GM18507 (cell line): ENCODE measurements at places on chromosomes 13 and 19.

DNA sequence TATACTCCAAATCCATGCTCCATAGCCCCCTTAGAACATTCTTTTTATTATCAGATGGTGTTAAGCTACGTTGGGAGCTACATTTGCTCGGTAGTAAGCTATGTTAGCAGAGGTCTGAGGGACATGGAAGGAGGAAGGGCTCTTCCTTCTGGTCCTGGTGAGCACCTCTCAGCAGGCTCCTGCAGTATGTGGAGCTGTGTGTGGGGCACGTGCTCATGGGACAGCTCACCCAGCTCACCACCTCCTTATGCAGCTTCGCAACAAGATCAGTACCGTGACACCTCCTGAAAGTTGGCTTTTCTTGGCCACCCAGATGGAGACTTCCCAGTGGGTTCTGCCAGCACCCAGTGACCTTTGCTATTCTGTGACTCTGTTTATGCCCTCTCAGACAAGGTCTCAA lies 400.5 kb upstream of the SLC10A2 start:
- DNase-seq = no peak

GRCh38 chr19:10766671-10767201 lies 48.9 kb downstream of the DNM2 start:
- no peak for DNase-seq

DNA sequence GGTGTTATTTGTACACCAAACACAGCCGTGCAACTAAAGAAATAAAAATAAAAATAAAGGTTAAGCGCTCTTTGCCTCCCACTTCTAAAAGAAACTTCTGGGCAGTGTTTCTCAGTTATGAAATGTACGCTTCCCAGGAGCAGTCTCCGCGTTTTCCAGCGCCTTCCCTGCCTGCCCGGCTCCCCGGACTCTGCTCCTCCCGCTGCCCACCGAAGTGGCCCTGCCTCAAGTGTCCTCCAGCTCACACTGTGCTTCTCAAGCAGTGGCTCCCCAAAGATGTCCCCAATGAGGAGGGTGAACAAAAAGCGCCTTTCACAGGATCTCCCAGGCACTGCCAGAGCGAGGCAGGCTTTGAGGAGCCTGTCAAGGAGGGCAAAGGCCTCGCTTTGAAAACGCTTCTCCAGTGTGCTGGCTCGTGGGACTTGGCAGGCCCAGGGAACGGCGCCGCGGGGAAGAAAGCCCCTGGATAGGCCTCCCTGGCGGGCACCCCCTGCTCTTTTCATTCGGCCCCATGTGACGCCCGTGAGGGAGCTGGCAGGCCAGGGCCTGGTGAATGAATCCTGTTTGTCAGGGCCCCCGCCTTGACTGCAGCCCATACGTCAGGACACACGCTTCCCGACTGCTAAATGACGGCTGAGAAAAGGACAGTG lies 187.1 kb downstream of the FOXO1 start:
- no peak for DNase-seq

DNA sequence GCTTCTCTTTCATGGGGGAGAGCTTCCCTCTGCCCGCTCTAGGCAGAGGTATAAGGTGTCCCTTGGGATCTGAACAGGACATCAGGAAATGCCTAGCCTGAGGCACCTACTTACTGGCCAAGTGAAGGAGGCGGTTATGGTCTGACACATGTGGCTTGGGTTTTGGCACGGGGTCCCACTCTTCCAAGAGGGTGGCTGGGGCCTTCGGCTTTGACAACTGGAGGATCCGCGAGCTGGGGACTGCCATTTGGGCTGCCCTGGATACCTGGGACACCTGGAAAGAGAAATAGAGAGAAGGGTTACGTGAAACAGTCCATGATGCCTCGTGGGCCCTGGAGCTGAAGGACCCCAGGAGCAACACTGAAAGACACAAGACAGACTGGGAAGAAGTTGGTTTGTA lies 22.4 kb upstream of the MIER2 start:
- DNase-seq = no peak

- no peak for DNase-seq
Measured at GRCh38 chr19:46659151-46660007, 1.6 kb downstream of the DACT3 start.

DNA sequence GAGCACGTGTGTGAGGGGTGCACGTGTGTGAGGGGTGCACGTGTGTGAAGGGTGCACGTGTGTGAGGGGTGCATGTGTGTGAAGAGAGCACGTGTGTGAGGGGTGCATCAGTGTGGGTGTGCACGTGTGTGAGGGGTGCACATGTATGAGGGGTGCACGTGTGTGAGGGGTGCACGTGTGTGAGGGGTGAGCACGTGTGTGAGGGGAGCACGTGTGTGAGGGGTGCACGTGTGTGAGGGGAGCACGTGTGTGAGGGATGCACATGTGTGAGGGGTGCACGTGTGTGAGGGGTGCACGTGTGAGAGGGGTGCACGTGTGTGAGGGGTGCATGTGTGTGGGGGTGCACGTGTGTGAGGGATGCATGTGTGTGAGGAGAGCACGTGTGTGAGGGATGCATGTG lies 15.7 kb downstream of the RASA3 start:
- no peak for DNase-seq

DNA sequence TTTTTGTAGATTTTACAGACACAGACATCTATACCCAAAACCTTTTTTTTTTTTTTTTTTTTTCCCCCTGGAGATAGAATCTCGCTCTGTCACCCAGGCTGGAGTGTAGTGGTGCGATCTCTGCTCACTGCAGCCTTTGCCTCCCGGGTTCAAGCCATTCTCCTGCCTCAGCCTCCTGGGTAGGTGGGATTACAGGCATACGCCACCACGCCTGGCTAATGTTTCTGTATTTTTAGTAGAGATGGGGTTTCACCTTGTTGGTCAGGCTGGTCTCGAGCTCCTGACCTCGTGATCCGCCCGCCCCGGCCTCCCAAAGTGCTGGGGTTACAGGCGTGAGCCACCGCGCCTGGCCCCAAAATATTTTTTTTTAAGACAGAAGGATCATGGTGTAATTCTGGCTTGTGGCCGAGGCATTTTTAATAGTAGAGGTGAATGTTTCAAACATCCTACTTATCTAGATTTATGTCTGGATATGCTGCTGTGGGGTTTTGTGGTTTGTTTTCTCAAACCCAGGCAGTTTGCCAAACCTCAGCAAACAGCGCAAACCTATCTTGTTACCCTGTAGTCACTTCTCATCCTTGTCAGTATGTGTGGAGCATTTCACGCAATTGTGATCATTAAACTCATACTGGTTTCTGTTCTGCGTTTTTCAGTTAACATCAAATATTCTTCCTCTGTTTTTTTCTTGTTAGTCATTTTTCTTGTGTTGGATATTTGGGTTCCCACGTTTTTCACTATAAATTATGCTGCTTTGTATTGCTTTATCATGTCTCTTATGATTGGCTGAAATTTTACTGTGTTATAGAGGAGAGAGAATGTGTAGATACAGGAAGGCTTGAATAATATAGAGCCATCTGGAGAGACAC lies 36.2 kb upstream of the GARRE1 start:
- DNase-seq = no peak
